Kidney glomerular epithelial cell (primary cell): ENCODE measurements at places on chromosomes 16 and 17.

- DNase-seq = no peak
Measured at GRCh38 chr17:444879-445454, 92.4 kb upstream of the RPH3AL start.

- no peak for DNase-seq
Measured at GRCh38 chr17:59299400-59300092, 31.9 kb upstream of the YPEL2 start.

DNA sequence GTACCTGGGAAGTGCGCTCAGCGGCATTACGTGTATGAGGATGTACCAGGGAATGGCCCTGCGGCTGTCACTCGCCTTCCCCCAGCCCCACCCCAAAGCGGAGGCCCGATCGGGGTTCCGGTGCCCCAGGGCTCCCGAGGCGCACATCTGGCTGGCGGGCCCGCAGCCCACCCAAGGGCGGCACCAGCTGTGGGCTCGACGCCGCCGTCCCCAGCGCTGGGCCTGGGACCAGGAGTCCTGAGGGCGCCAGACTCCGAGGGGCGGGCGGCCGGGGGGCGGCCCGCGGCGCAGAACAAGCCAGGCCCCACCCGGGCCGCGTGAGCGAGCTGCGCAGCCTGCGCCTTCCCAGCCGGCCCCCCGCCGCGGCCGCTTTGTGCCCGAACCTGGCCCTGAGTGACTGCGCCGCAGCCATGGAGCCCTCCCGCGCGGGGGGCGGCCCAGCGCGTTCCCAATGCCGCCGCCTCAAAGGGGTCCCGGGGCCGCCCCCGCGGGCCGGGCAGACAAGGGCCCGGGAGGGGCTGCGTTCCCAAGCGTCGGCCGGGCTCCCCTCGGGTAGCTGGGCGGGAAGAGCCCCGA, 17.4 kb downstream of the ZNF423 start:
- DNase-seq = no peak

- peak; percentile 42 for DNase-seq
Measured at GRCh38 chr16:29789775-29790182, 772 bp upstream of the KIF22 start.

GRCh38 chr17:54177606-54178308, 355.0 kb downstream of the KIF2B start:
- DNase-seq = no peak

GRCh38 chr17:41178843-41179616, 1.0 kb upstream of the KRTAP4-2 start:
- DNase-seq = no peak

DNA sequence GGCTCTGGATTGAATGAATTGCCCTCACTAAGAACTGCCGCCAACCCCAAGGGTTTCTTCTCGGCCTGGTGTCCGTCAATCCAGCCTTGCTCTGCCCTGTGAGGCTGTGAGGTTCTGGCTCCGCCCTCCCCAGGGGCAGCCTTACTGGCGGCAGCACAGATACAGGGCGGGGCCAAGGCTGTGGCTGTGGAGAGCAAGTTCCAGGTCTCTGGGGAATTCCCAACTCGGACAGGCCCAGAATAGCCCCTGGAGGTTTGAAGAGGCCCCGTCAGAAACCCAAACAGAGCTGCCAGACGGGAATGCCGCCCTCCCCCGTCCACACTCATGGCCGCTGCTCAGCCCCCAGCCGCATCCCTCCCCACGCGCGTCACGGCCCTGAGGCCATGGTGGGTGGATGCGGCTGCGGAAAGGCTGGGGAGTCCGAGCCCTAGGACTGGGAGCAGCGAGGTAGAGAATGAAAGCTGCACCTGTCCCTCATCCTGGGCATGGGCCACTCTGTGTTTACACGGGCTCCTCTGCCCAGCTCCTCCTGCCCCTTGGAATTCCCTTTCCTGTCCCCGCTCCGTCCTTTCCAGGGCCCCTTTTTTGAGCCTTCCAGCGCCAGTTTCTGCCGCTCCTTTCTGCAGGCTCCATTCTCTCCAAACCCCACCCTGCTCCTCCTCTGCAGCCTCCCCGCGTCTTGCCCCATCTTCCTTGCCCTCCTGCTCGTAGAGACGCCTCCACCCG, 660 bp upstream of the PRRT2 start:
- DNase-seq = peak; percentile 92

DNA sequence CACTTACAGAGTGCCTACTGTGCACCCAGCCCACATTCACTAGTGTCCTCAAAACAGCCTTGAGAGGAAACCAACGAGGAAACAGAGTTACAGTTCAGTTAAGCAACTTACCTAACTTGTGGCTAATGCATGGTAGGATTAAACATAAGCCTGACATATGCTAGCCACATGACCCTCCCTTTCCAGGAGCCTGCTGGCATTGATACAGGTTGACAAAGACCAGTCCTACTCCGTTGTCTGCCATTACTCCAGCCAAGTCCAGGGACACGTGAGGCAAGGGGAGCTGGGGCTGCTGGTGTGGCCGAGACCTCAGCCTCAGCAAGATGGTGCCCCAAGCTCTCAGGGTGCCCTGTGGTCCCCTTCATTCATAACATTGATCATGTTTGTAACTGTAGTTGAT, 37.9 kb downstream of the SNX20 start:
- DNase-seq = no peak

- peak; percentile 3 for DNase-seq
Measured at GRCh38 chr16:30609002-30609925, 925 bp downstream of the ZNF689 start.

DNA sequence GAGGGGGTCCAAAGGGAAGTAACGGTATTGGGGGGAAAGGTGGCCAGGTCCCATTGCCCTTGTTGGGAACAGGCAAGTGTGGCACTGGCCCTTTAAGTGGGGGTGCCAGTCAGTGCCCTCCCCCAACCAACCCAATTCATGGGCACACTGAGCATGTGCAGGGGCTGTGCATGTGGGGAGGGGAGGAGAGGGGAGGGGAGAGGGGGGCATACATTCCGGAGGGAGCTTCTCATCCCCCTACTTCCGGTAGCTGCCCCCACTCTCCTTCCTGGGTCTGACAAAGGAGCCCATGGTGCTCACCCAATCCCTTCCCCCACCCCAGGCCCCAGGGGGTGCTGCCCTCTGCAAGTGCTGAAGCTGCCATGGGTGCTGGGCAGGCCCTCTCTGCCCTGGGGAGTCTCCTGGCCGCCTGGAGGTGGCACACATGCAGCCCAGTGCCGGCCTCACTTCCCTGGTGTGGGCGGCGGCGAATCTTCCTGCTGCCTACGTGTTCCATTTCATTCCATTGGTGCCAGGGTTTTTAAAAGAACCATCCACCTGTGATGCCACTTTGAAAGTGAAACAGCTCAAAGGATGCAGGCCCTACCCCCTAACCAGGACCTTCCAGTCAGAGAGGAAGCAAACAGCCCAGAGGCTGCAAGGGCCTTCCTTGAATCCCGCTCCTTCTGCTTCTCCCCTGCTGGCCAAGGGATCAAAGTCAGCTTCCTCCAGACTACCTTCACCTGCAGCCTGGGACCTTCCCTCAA, 11.0 kb downstream of the HEXIM2 start:
- peak; percentile 93 for DNase-seq

- no peak for DNase-seq
Measured at GRCh38 chr16:80806927-80807340, 2.5 kb upstream of the CDYL2 start.

- no peak for DNase-seq
Measured at GRCh38 chr16:10616756-10617640, 36.6 kb upstream of the EMP2 start.

DNA sequence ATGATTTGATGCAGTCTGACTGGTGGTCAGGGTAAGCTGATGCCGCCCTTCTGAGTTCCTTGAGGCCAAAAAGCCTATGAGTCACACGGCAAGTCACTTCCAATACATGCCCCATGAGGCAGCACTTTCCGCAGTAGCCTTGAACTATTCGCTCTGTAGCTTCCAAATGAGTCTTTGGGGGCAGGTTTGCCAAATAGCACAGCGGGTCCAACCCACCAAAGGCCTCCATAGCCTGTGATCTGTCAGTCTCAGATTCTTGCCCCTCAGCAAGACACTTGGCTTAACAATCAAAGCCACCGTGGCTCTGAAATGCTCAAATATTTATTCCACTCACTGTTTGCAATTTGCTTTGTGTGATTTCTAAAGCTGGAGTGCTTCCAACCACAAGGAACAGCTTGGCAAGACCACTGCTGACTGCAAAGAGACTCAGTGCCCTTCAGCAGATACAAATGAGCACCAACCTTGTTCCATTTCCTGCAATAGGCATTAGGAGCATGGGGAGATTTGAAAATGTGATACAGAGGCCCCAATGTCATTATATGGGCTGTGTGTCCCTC, 45.4 kb downstream of the CLEC19A start:
- DNase-seq = no peak

DNA sequence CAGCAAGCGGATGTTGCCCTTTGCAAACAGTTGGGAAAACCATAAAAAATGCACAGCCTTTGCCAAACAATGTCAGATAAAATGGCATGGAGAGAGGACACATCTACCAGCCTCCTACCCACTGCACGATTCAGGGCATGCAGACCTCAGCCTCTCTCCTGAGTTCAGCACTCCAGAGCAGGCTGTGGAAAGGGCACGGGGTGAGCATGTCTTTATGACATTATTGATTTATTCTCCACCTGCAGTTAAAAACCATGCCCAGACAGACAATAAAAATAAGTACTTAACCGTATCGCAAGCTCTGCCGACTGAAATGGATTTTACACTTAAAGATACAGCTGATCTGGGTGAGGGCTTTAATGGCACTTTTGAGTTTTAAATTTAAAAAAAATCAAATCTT, 127.1 kb downstream of the MAF start:
- no peak for DNase-seq

DNA sequence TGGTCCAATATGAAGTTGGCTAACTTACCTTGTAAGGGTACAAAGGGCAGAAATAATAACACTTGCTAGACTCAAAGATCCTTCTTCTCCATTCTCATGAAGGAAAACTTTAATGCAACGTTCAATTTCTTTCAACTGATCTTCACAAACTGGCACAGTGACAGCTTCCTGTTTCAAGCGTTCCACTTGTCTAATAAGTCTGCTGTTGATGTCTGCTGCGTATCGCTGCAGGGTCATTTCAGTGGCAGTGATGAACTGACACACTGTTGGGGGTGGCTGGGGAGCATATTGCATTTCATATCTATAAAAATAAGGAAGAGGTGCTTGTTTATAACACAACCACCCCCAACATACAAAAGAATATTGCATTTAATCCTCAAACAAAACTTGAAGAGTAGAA, 33.5 kb upstream of the ARL6IP1 start:
- DNase-seq = no peak

GRCh38 chr17:12549499-12550041, 116.1 kb upstream of the MYOCD start:
- no peak for DNase-seq

- DNase-seq = peak; percentile 69
Measured at GRCh38 chr16:84726079-84726668, 26.4 kb downstream of the USP10 start.

- DNase-seq = no peak
Measured at GRCh38 chr16:89918453-89919347, at the start of gene MC1R. Gene MC1R (plus strand): TSS chr16:89918862. CDS start chr16:89919259, 397 bp downstream.

- no peak for DNase-seq
Measured at GRCh38 chr17:50469671-50470305, 1.1 kb upstream of the CHAD start.

DNA sequence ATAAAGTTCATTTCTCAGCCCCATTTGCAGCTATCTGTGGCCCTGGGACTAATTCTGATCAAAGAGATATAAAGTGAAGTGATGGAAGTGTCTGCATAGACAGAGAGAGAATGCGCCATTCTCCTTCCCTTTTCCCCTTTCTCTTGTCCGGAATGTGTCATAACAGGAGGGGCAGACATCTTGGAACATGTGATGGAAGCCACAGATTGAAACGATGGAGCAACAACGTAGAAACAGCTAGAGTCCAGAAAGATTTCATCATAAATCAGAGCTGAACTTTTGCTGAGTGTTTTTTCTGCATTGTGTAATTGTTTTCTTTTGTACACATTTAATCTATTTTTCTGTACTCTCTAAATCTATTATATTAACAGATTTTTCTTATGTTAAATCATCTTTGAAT, 11.3 kb downstream of the ASGR1 start:
- DNase-seq = no peak

- DNase-seq = no peak
Measured at GRCh38 chr16:5019775-5020174, 14.0 kb downstream of the NAGPA start.

DNA sequence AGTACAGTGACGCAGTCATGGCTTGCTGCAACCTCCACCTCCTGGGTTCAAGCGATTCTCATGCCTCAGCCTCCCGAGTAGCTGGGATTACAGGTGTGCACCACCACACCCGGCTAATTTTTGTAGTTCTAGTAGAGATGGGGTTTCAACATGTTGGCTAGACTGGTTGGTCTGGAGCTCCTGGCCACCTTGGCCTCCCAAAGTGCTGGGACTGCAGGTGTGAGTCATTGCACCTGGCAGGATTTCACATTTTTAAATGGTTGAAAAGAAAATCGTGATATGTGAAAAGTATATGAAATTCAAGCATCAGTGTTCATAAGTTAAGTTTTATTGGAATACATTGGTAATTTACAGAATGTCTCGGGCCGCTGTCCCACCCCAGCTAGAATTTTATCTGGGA, 2.6 kb downstream of the RMI2 start:
- no peak for DNase-seq

DNA sequence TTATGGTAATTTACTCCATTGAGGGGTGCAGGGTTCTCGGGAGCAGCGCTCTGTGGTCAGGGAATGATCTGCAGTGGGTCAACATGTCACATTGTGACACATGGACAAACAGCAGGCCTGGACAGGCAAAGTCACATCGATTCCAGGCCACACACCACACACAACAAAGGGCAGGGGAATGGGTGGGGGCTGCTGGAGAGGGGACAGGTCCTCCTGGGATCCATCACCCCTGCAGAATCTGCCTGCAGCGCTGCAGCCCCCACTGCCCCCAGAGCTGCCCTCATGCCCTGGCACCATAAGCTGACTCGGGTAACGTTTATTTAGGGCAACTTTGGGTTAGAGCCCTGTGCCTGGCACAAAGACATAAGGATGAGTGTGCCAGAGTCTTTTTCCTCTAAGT, 9.1 kb downstream of the PEMT start:
- DNase-seq = no peak

DNA sequence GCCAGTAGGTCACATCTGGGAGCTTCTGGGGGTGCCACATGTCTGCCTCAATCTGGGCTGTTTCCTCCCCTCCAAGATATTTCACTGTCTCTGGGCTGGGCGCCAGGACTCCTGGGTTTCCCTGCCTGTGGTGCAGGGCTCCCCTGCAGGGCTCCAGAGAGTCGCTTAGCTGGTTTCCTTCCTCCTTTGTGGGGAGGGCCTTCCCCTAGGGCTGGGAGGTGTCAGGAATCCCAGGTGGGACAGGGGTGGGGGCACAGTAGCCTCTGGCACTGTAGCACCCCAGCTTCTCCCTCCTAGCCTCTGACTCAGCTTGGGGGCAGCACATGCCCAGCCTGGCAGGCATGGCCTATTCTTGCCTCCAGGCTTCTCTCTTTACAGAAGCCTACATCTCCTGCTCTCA, 2.6 kb downstream of the RARA start:
- DNase-seq = no peak

DNA sequence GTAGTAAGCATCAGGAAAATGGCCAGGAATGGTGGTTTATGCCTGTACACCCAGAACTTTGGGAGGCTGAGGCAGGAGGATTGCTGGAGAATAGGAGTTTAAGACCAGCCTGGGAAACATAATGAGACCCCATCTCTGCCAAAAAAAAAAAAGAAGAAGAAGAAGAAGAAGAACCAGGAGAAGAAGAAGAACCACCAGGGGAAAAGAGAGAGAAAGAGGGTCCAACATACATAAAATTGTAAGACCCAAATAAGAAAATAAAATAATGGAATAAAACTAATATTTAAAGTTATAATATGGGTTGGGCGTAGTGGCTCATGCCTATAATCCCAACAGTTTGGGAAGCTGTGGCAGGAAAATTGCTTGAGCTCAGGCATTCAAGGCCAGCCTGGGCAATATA, 408.4 kb downstream of the ZFHX3 start:
- DNase-seq = no peak

- DNase-seq = peak; percentile 99
Measured at GRCh38 chr16:85395207-85395912, 217.8 kb upstream of the GSE1 start.
